ENCODE measurements at places on chromosomes 1 and 21.

DNA sequence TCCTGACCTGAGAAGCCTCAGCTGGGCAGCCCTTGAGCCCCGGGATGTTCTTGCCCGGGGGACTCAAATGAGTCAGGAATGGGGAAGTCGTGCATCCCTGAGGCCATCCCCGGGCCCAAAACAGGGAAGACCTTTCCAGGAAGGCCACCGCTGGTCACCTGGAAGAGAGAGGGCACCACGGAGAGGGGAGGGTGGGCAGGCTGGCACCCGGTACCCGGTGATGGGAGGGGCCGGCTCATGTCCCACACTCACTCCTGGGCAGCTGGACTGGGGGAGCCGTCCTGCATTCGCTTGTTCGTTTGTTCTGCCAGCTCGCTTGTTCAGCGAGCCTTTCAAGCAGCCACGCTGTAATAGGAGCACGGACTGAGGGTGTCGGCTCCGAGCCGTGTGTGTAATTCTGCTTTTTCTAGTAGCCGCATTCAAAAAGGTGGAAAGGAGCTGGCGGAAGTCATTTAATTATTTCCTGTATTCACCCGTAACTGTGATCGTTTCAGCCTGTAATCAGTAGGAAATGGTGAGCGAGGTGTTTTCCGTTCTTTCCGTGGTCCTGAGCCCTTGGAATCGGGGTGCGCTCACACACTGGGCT is 48.4 kb upstream of the CCDC27 start:
- no peak for DNase-seq

GRCh38 chr1:152024223-152024622 is 12.6 kb downstream of the S100A11 start:
- DNase-seq = no peak

GRCh38 chr1:234559152-234559901 is 50.7 kb downstream of the IRF2BP2 start:
- DNase-seq = no peak

GRCh38 chr1:55912438-55912837 is 666.9 kb downstream of the PLPP3 start:
- no peak for DNase-seq

DNA sequence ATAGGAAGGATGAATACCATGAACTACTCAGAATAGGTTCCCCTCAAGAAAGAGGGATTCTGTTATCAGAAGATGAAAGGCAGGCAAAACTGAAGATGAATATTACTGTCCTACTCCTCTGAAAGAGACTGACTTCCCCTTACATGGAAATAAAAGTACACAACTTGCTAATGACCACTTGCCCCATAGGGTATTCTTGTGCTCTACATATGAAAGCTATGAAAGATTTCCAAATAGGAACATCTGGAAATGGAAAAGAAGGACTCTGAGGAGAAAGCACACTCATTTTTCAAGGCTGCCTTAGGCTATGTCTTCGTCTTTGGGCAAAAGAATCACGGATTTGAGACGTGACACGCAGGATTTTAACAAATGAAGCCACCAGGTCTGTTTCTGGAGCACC is 170.1 kb upstream of the DAB1 start:
- DNase-seq = no peak

DNA sequence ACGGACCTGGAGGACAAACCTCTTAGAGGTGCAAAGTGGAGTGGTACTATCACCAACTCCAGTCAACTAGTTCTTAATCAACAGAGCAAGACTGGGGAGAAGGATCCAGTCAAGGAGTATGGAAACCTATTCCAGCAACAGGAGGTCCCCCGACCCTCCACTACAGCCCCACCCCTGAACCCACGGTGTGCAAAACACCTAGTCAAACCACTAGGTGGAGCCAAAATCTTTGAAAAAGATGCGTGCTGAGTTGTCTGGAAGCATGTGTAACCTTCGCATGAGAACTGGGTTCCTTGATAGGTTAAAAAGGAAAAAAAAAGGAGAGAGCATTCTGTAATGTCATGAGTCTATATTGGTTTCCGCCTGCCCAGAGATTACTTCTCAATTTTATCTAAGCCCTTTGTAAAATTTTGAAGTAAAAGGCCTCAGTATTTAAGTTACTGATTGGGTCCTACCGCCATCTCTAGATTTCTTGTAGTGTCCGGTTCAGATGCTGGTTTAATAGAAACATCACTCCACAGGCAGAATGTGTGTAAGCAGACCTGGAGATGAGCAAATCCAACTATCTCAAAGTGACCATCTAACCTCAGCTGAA is 81.9 kb upstream of the HAO2 start:
- DNase-seq = no peak

Measured in stimulated activated CD4-positive, alpha-beta T cell treated with anti-CD3 and anti-CD28 coated beads, Interleukin-15, amount 100 ng/mL, for 1 hour (primary cell).